CD4-positive, alpha-beta T cell treated with Interleukin-17A for 4 hours (primary cell): ENCODE measurements at places on chromosomes 13 and 19.

DNA sequence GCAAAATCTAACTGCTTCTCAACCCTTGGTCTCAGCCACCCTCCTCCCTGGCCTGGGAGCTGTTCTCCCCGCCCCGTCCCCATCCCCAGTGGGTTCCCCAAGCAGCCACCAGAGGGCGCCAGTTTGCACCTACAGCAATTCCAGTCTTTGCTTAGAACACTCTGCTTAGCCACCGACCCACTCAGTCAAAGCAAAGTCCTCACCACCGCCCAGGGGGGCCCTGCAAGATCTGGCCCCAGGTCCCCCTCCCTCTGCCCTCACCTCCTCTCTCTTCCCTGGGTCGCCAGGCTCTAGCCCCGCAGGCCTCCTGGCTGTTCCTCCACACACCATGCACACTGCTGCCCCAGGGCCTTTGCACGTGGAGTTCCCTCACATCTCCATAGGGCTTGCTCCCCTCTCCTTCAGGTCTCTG lies 12.4 kb downstream of the TMEM143 start:
- peak; percentile 86 for DNase-seq

DNA sequence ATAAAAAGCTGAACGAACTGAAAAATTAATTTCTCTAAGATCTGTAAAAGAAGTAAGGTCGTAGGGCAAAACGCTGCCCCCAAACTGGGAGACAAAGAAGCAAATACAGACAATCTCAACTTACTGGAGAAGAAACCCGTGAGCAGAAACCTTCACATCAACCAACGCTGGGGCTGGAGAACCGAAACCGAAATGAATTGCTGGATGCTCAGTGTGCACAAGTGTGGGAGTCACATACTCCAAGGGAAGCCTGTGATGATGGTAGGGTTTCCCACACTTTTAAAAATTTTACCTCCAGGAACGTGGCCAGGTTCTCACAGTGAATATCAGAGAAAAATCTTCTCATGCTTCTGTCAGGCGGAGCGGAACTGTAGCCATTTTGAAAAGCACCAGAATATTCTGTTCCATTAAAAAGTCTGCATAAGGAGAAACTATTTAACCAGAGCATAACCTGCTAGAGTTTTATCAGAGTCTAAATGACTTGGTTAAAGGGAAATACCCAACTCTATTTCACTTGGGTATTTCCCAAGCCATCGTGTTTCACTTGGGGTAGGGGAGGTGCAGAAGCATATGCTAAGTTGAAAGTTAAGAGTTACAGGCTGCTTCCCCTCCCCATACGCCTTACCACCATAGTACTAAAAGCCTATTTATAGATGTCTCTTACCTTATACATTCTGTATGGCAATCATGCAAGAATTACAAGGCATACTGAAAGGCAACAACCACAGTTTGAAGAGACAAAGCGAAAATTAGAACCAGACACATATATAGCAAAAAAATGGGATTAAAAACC lies 110.5 kb upstream of the SLITRK1 start:
- no peak for DNase-seq

DNA sequence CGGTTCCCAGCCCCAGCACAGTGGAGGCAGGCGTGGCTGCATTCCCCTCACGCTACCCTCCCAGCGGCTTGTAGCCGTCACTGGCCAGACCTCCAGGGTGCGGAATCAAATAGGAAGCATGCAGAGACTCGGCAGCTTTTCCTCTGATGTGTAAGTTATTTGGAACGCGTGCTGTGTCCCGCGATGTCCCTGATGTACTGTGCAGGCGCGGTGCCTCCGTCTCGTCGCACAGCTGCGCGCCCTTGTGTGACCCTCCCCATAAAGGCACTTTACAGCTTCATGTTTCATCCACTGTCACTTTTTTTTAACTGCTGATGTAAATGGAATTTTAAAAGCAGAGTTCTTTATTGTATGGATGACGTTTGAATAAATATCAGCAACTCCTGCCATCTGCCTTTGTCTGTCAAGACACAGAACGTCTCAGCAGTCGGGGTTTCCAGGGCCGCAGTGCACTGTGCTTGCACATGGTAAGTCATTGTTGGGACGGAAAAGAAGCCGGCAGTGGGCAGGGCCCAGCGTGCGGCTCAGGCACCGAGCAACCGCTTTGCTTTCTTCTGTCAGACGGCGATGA lies 7.3 kb upstream of the F7 start:
- DNase-seq = no peak

DNA sequence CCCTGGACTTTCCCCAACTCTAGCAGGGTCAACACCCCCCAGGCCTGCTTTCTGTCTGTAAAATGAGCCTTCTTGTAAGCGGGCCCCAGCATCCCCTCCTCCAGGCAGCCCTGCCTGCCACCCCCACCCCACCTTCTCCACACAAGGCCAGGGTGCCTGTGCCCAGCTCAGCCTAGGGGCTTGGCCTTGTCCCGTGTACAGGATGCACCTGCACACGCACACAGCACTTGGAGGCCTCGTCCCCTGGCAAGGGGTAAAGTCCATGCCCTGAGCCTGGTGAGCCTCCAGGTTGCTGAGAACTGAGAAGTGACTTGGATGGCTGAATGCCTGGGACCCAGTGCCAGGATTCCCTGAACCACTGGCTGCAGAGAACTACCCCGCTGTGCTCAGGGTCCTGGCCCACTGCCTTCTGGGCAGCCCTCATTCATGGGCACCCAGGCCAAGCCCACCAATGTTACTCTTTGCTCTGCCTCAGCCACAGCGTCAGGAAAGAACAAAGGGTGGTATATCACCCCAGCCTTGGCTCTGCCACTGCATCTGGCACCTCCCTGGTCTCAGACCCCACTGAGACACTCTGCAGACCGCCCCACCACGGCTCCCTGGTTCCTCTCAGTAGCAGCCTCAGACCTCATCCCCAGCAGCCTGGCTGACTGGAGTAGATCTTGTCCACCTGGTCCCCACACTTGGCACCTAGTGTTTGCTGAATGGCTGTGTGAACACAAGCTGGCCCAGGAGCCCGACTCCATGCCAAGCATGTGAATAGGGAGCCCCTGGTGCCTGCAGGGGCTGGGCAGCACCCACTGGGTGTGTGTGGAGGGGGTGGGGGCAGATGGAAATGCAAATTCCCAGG lies 1.8 kb upstream of the TM6SF2 start:
- no peak for DNase-seq

GRCh38 chr13:113817860-113818691 lies 45.8 kb downstream of the GAS6 start:
- no peak for DNase-seq

DNA sequence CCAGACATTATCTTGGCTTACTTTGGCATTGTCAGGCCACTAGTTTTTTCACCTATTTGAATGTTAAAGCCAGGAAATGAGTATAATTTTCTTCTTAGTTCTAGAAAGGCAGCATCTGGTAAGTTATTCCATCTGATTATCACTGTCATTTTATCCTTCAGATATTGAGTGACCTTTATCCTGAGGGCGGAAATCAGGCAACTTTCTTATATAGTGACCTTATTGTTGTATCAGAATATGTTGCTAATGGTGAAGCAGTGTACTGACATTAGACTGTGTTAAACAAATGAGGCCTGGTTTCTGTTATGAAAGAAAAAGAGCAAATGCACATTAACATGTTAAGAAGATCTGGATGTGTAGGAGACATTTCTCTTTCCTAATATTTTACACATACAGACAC lies 5.4 kb upstream of the NDFIP2 start:
- DNase-seq = no peak

- no peak for DNase-seq
Measured at GRCh38 chr19:45592366-45592765, 7.8 kb upstream of the OPA3 start.

GRCh38 chr19:51797480-51797879 lies 2.5 kb downstream of the FPR3 start:
- DNase-seq = no peak
